Esophagus squamous epithelium (tissue), 5 donors: ENCODE measurements at places on chromosomes 7 and 10.

DNA sequence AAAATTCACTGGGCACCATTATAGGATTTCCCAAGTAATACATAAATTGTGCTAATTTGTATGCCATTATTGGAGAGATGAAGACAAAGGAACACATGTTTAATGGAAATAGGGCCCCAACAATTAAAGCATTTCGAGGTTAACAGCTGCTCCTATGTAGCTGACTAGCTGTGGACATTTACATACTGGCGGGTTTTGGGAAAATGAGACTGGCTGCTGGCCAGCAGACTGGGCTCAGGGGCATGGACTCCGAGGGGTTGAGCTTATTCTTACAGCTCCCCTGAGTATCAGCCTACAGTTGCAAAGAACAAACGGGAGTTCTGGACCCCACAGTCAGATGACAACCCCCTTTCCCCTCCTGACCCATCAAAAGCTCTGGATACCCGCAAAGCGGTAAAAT lies 91.9 kb upstream of the MYO3A start:
- no peak for DNase-seq

DNA sequence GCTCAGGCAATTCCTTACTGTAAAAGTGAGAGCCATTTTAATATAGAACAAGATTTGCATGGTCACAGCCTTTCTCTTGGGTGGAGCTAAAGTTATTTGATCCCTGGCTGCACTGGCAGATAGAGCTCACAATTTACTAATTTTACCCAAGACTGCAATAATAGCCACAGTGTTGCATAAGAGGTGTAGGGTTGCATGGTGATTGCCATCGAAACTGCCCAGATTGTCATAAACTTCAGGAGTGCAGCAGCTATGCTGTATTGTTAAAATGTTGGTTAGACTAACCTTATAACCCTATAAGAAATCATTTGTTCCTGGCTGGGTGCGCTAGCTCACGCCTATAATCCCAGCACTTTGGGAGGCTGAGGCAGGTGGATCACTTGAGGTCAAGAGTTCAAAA lies 50.0 kb downstream of the VCL start:
- DNase-seq = no peak

DNA sequence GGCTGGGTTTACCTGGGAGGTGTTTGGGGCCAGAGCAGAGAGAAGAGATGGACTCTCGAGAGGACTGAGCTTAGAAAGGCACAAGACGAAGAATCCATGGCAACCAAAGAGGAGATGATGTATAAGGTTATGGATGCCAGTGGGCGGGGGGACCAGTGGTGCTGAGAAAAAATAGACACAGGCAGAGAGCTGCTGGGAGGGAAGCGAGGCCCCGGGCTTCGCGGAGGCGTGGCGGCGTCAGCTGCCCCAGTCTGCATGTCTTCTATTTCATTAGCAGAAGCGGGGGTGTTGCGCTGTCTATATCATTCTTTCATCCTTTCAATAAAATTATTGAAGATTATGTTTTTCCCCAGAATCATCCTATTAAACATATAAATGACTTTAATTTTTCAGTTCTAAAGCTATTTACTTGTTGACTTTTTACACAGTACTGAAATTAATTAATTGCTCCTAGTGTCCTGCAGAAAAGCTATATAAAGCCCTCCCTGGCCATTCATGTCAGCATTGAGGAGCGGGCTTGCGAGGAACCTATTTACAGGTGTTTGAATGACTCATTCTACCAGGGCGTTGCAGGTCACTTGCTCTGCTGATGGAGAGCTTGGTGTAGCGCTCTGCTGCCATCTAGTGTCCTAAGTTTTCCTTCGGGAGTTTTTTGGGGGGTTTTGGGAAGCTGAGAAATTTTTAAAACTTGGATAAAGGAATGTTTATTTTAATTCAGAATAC lies 42.9 kb upstream of the BHLHA15 start:
- DNase-seq = no peak

DNA sequence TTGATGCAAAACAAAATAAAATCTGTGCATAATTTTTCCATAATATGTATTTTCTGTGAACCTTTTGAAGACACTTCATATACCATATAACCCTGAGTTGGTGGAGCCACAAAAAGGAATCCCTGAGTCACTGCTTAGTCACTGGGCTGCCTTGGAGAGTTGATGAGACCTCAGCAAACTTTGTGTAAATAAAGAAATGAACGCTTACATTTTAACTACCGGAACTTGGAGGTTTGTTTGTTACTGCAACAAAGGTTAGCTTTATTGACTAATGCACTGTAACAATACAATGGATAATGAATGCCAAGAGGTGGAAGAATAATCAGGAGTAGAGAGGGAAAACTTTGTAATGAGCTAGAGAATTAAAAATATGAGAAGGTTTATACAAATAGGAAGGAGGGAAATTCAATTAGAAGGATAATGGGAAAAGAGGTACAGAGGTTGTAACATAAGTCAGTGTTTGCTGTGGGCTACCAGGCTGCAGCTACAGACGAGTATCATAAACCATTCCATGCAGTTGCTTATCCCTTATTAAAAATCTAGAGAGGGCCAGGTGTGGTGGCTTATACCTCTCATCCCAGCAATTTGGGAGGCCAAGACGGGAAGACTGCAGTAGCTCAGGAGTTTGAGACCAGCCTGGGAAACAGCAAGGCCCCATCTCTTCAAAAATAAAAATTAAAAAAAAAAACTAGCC lies 1042.1 kb downstream of the TYW1 start:
- DNase-seq = no peak

GRCh38 chr10:120132811-120133210 lies 240.3 kb downstream of the SEC23IP start:
- no peak for DNase-seq

DNA sequence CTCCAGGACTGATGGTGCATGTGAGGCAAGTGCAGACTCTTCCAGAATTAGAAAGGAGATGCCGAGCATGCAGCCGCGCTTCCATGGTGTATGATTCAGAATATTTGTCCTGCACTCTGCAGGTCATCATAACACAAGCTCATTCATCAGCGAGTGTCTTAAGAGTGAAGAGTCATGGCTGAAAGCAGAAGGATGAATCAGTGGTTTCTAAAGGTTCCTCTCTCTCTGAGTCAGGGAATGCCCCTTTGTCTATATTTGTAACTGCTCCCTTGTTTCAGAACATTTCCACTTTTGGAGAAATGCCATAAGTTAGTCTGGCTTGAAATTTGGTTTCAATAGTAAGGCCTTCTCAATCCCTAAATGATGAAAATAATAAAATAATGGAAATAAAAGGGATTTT lies 52.3 kb downstream of the HECW1 start:
- DNase-seq = no peak

DNA sequence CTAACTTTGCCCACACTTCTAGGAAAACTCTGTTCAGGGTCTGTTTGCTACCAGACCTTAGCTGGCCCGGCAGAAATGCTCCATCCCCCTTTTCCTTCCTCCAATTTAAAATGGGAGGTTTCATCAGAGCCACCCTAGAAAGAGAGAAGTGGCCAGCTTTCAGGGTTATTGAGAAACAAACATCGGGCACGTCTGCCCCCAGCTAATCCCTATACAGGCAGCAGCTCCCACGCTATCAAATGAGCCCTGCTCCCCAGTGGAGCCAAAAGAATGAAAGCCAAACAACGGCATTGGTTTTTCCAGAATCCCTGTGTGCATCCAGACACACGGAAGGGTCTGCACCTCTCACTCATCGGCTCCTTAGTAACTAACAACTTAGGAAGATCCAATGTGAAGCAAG lies 132.5 kb downstream of the GRID1 start:
- DNase-seq = no peak

DNA sequence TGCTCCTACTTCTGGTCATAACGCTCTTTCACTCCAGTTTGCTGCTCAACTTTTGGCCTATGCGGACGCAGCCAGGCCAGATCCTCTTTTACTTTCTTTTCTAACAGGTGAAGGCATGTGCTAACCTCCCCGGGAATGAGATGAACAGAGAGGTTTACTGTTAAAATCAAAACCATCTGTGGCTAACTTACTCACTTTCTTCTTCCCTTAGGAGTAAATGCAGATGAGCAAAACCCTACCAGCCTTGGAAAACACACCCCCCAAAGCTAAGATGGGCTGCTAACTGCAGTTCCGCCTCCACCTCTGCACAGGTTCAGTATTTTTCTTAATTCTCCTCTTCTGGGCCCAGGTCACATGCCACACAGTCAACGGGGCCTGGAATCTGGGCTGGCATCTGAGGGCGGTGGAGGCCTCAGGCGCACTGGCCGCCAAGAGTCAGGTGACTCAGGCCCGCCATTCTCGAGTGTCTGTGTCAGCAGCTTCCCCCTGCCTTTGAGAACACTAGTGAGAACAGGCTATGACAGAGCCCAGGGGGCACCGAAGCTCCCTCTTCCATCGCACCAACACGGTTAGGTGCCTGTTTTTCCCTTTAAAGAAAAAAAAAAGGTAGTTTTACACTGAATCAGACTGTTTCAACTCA lies 11.1 kb downstream of the FAM53B start:
- DNase-seq = no peak

DNA sequence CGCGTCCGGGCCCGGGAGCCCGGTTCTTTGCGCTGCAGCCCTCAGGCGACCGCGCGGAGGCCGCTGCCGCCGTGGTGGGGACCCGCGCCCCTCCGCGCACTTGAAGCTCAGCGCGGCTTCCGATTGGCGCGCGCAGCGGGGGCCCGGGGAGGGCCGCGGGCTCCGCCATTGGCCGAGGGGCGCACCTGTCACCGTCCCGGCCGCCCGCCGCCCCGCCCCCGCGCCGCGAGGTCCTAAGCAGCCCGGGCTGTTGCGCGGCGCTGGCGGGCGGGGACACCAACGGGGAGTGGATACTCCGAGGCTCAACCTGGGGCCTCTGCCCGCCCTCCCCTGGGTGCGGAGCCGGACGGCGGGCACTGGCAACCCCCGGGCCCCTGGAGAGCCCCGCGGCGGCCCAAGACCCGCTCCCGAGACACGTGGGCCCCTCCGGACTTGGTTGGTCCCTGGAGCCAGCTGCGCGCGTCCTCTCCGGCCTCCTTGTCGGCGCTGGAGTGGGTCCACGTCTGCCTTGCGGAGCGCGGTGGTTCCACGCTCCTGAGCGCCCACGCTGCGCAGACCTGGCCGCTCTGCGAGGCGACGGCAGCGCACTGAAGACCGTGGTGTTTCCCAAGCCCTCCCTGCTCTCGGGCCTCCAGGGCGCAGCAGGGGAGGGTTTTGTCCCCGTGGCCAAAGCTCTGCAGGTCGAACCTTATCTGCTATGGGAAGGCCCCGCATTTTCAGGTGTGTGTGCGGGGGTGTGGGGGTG lies at the start of gene MNX1:
Gene MNX1, minus strand, starts transcription at position 76 of the 745 bp plus-strand sequence. CDS start 313 bp downstream, outside the sequence.
- no peak for DNase-seq

DNA sequence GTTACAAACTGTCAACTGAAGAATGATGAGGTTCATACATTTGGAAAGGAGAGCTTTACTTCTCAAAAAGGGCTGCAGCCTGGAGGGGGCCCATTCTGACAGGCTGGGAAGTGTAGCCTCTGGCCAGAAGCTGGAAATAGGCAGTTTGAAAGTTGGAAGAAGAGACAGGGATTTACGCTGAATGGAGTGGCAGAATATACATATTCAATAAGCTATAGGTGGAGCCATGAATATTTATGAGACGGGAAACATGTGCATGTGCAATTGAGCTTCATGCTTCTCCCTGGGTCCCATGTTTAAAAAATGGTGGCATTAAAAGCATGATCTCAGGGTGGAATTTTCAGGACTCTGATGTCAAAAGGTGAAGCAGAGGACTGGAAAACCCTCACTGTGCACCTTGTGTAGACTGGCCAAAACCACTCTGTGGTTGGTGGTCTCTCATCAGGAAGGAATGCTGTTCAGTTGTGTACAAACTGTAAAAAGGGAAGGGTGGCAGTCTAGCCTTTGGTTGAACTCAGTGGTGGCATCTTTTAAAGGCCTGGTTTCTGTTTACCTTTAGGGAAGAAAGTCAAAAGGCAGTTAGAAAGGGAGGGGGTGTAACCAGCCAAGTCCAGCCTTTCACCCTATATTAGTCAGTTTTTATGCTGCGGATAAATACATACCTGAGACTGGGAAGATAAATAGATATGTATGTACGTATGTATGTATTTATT lies 7.2 kb upstream of the ACTR3B start:
- DNase-seq = no peak

GRCh38 chr10:11003679-11004078 lies 14.0 kb upstream of the CELF2 start:
- DNase-seq = no peak

GRCh38 chr7:66426996-66427395 lies 201.7 kb upstream of the KCTD7 start:
- DNase-seq = no peak

DNA sequence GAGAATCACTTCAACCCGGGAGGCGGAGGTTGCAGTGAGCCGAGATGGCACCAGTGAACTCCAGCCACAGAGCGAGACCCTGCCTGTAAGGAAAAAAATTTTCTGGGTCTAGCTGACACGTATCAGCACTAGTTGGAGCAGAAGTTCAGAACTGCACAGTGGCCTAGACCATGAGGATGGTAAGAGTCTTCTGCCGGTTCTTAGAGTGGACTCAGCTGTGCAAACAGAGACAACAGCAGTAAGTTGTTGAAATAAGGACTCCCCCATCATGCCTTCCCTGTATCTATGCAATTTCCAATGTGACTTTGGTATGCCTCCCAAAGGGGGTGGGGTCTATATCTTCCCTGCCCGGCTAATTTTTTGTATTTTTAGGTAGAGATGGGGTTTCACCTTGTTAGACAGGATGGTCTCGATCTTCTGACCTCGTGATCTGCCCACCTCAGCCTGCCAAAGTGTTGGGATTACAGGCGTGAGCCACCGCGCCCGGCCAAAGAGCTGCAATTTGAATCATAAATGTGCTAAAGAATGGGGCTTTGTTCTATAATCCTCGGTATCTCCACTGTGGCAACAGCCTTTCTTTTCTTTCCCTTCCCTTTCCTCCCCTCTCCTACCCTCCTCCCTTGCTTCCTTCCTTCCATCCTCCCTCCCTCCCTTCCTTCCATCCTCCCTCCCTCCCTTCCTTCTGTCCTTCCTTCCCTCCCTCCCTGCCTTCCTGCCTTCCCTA lies 14.5 kb upstream of the RNF216 start:
- no peak for DNase-seq

- DNase-seq = no peak
These were observed 128.1 kb upstream of the FAM20C start for GRCh38 chr7:64098-64915.

GRCh38 chr7:112982441-112983063 lies 104.1 kb downstream of the GPR85 start:
- DNase-seq = no peak

- DNase-seq = no peak
These were observed 510.3 kb upstream of the DPP6 start for GRCh38 chr7:153541903-153542302.

DNA sequence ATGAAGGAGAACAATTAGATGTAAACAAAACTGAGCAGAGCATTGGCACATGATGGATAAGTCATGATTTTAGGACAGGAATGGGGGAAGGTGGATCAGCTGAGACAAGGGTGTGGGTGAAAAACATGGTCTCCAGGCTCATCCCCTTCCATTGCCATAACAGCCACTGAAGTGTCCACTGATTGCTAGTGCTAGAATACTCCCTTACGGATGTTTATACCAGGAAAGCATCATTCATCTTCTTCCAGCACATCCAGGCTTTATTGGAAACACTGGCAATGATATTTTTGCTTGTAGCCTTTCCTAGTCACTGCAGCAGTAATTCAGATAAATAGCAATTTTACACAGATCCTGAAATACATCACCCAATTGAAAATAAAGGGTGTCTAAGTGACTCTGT lies 259.5 kb downstream of the PLXDC2 start:
- no peak for DNase-seq

GRCh38 chr10:123564631-123565030 lies 101.5 kb upstream of the GPR26 start:
- no peak for DNase-seq
